ENCODE measurements at places on chromosomes 11 and 22.
A peak's percentile ranks its signal among the peaks of the same experiment; 100 is the strongest.

DNA sequence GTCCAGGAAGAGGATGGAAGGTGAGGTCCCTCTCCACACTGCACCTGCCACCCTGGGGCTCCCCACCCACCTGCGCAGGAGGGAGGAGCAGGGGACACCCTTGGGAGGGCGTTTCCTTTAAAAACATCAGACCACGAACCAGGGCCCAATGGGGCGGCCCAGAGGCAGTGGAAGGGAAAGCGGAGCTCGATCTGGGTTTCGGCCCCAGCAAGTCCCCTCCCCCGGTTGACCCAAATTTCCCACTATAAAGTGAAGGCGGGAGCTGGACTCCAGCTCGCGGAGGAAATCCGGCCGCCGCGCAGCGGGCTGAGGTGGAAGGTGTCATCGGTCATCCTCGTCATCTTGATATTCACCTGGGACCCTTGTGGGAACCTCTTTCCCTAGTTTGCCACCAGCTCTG lies 99.3 kb downstream of the WNT7B start:
- DNase-seq, result no peak

GRCh38 chr11:78231962-78232501 lies 43.3 kb downstream of the USP35 start:
- DNase-seq, result no peak

DNA sequence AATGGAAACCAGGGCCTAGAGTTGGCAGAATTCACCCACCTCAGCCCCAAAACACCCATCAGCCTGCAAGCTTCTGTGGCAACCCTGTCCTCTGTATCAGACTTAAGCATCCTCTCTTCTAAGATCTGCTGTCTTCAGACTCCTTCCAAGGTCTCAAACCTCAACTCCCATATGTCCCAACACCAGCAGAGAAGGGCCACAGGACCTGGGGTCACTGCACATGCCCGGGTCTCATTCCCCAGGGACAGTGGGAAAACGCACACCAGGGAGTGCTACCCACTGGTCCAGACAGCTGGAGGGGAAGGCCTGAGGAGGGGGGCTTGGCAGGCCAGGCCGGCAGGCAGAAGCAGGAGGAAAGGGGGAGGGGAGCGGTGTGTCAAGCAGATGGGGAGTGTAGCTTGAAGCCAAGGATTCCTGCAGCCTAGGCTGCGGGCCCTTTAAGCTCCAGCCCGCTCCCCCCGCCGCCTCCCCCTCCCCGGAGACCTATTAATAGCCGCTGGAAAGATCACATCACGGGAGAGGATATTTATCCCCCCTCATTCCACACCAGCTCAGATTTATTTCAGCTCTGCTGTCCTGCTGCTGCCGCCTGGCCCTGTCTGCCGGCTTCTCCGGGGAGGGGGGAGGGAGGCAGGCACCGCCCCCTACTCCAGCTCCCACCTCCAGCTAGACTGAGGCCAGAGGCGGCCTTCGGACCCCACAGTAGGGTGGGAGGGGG lies 16.7 kb downstream of the BCL9L start:
- DNase-seq, result no peak

DNA sequence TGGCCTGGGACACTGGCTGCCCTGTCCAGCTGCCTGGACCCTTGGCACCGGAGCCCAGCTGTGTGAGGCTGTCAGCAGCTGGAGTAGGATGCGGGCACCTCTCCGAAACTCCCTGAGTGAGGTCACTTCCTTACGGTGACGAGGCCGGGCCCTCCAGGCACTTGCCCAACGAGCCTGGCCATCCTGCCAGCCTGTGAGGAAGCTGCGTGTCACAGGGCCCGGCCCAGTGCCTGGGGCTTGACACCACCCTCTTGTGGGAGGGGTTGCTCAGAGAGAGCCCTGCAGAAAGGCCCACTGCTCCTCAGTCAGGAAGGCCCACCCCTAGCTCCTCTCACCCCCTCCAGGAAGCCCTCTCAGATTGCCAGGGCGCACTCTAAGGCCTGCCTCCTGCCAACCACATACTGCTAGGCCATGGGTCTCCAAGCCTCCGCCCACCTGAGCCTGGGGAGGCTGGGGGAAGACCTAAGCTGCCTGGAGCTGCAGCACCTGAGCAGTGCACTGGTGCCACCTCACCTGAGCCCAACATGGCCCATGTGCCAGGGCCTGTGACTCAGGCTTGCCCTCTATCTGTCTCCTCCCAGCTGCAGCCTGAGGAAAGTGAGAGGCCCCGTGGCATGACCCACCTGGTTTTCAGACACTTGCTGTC lies 4.3 kb upstream of the PHLDA2 start:
- no peak for DNase-seq

DNA sequence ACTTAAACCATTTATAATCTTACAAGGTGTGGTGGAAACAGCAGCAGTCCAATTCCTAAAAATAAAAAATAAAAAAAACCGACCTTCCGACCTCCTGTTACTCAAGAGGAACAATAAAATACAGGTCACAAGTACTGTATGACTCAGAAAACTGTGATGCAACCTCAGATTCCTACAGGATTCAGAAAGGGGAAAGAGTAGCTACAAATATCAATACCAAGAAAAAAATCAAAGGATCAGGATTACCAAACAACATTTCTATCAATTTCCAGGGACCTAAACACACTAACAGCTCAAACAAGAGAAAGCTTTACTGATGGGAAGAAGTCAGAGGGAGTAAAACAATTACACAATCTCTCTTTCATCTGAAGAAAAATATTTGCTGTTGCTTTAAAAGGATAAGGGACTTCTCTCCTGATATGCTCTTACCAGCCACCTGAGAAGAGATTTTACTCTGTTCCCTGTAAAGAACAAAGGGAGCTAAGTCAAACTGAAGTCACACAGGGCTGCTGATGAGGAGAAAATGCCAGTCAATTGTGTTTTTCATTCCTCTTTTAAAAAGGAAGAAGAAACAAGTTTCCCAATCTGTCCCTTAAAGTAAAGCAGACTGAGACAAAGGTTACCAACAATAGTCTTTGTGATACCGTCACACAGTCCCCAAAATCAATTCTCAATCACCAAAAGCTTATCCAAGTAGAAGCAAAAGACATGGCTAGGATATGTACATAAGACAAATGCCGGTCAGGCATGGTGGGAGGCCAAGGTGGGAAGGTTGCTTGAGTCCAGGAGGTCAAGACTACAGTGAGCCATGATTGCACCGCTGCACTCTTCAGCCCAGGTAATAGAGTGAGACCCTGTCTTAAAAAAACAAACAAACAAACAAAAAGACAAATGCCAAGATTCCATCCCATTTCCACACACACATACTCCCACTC lies 39.3 kb downstream of the AMBRA1 start:
- DNase-seq, result no peak

- no peak for DNase-seq
These were observed 11.7 kb upstream of the RASL10A start for GRCh38 chr22:29327089-29327764.

DNA sequence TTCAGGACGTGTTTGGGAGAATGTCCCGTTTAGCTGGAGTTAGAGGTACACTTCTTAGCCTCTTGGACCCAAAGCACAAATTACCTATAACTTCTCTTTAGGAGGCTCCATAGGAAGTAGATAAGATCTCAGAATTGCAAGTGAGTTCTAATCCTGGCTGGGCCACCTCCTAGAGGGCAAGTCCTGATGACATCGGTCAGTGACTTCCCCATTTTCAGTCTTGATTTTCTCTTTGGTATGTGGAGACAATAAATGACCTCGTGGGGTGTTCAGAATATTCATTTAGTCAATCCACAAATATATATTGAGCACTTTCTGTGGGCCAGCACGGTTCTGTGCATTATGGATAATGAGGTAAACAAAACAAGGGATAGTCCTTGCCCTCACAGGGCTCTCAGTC lies 208.6 kb downstream of the CWF19L2 start:
- DNase-seq, result no peak

GRCh38 chr11:121741761-121742361 lies 289.1 kb upstream of the SORL1-AS1 start:
- DNase-seq, result no peak

DNA sequence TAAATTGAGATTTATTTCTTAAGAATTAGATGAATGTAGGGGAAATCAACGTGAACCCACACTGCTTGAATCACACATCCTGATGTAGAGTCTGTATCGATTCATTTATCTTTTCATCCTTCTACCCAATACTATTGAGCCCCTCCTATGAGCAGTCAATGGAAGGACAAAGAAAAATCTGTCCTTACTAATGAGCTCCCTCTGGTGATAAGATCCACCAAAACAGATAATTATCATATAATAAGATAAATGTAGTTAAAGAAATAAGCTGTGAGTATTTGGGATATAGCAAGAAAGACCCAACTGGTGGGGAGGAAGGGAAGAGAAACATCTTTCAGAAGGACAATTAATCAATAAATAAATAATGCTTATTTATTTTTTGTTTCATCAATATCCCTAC lies 385.1 kb upstream of the CCDC90B start:
- DNase-seq, result no peak

DNA sequence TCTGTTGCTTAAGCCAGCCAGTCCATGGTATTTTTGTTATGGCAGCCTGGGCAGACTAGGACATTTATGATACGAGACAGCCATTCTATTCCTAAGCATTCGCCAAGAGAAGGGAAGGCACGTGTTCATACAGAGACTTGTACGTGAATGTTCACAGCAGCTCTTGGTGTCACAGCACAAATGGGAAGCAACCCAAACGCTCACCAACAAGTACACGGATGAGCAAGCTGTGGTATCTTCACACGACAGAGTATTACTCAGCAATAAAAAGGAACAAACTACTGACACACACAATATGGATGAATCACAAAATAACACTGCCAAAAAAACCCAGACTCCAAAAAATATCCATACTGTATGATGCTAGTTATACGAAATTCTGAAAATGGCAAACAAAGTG lies 85.1 kb downstream of the PHF21B start:
- no peak for DNase-seq

GRCh38 chr22:48394787-48395186 lies 1432.9 kb downstream of the BRD1 start:
- no peak for DNase-seq

- DNase-seq, result no peak
These were observed 10.9 kb downstream of the GSTP1 start for GRCh38 chr11:67594480-67594879.

GRCh38 chr22:21697021-21697771 lies 31.4 kb downstream of the PPIL2 start:
- DNase-seq, result no peak

DNA sequence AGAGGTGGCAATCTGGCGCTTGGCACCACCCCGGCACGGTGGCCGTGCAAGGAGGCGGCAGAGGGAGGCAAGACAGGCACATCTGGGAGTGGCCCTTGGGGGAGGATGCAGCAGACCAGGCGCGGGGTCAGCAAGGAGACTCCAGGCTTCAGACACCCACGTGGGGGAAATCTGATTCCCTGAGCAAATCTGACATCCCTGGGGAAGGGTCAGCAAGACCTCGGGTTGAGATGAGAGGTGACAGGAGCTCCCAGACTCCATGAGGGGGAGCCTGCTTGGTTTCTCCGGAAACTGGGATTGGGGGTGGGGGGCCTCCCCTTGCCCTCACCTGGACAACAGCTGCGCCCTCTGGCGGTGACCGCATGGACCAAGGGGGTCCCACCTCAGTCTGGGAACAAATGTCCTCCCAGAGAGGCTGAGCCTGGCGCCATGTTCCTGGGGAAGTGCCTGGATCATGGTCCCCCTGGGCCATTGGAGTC lies 4.0 kb upstream of the RCOR2 start:
- DNase-seq, result peak; percentile 68

DNA sequence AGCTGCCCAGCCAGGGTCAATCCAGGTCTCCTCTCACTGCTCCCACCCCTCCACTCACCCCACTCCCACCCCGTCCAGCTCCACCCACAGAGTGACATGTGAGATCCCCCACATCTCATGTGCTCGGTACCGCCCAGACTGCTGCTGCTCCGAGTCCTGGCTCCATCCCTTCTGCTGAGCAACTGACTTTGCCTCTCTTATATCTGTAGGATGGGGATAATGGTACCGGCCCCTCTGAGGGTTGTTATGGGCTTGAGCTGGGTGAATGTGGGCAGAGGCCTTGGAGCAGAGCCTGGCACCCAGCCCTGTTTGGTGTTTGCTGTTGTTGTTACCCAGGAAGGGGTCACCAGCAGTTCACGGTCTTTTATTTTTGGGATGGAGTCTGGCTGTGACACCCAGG lies 77.0 kb downstream of the ST3GAL4 start:
- no peak for DNase-seq

- no peak for DNase-seq
These were observed 363.0 kb downstream of the TENM4 start for GRCh38 chr11:79077702-79078330.

DNA sequence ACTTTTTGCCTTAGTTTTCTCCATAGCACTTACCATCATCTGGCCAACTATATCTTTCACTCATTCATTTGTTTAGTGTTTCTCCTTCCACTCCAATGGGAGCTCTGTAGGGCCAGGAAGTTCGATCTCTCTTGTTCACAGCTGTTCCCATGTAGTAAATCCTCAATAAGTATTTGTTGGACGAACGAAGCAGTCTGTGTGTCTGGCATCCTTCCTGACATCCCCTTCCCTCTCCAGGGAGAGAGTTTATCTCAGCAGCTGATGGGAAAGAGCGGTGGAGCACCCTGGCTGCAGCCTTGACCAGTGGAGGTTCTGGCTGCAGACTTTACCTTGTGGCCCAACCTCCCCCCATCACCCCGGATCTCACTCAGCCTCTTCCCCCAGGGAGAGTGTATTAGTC lies 141.7 kb downstream of the CHST1 start:
- DNase-seq, result no peak

GRCh38 chr11:63882555-63883242 lies 34.3 kb downstream of the RCOR2 start:
- DNase-seq, result peak; percentile 20

GRCh38 chr11:70322666-70323065 lies 52.2 kb downstream of the PPFIA1 start:
- no peak for DNase-seq

GRCh38 chr22:37249986-37250385 lies 5.9 kb upstream of the RAC2 start:
- DNase-seq, result no peak

- peak; percentile 84 for DNase-seq
These were observed 1.6 kb downstream of the MCAM start for GRCh38 chr11:119315131-119316015.

- DNase-seq, result no peak
These were observed 3.5 kb downstream of the OR51B5 start for GRCh38 chr11:5339771-5340322.

- no peak for DNase-seq
These were observed 125.0 kb downstream of the NTM start for GRCh38 chr11:131495423-131495822.

- no peak for DNase-seq
These were observed 5.6 kb upstream of the TMA7B start for GRCh38 chr22:39954584-39955055.

- DNase-seq, result no peak
These were observed 203.5 kb upstream of the E2F8 start for GRCh38 chr11:19444231-19444630.

- DNase-seq, result no peak
These were observed 37.6 kb downstream of the RIBC2 start for GRCh38 chr22:45450921-45451651.

DNA sequence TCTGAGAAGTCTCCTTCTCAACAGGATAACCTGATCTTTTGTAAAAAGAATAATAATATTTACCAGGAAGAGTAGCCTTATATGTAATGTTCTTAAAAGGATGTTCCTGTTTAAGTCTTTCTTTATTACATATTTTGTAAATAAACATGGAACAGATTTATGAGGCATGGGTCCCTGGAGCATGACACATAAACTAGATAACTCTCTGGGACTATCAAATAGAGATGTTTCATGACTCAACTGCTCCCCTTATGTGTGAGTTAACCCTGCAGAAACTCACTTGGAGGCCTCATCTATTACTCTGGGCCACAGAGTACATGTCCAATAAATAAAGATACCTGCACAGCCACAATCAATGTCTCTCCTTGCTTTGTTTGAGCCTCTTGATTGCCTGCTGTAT lies 64.6 kb downstream of the GDPD4 start:
- no peak for DNase-seq

GRCh38 chr11:63920126-63920938 lies 3.4 kb upstream of the RCOR2 start:
- no peak for DNase-seq
